ENCODE measurements at places on chromosomes 6 and 20.

DNA sequence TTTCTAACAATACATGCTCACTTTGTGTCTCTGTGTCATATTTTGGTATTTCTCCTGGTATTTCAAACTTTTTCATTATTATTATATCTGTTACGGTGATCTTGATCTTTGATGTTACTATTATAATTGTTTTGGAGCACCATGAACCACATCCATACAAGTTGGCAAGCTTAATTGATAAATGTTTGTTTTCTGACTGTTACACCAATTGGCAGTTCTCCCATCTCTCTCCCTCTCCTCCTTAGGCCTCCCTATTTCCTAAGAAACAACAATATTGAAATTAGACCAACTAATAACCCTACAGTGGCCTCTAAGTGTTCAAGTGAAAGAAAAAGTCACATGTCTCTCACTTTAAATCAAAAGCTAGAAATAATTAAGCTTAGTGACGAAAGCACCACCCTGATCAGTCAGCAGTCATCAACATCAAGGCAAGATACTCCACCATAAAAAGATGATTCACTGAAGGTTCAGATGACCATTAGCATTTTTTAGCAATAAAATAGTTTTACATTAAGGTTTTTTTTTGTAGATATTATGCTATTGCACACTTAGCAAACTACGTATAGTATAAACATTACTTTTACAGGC is 61.5 kb downstream of the IBTK start:
- no peak for DNase-seq

DNA sequence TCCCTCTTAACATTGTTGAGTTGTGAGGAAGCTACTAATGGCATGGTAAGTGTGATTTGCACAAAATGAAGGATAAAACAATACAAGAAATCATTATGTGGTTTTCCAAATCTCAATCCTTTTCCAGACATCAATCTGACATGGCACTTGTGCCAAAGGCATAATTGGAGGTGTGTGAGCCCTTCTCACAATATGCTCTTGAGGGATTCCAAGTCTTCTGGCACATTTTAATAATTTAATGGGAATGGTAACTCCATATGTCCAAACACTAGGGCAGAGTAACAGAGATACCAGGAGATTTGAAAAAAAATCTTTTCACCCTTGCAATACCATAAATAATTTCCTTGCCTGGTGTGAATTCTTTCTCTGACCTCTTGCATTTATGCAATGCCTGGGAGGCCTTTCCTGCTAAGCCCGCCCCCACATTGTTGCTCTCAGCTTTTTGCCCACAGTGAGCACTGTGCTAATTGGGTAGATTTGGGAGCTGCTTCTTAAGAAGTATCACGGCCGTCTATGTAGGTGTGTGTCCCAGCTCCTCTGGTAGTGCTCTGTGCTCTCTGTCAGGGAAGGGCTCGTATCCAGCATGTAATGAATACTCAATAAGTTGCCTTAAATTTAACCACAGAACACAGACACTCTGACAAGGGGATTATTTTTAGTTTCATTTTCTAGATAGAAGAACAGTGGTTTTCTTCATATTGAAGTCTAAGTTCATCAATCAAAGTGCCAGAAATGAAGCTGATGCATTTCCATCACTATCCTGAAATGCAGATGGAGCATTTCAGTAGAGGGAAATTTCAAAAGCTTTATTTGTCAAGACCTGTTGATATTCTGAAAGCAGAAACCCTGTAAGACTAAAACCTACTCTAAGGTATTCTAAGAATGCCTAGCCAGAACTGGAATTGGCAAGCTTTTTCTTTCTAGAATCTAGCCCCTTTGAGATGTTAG is 54.4 kb upstream of the CEP85L start:
- DNase-seq: peak; percentile 62

GRCh38 chr6:42128460-42129359 is 13.7 kb downstream of the C6orf132 start:
- DNase-seq: no peak

DNA sequence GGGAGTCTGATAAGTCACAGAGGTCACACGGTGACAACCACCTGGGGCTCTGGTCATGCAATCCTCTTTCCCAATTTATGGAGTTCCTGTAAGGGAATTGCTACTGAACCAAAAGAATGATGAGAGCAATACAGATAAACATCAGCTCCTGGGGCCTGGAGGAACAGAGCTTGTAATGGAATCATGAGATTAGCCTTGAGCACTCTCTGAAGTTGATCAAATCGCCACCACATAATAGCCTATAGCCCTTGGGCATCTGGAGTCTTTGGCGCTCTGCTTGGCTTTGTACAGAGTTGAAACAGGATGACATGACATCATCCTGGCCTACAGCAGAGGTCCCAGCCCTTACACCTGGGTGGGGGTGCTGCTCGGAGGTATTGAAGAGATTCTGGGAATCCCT is 154.3 kb upstream of the DTNBP1 start:
- no peak for DNase-seq

- DNase-seq: no peak
These were observed 400 bp downstream of the PAK1IP1 start for GRCh38 chr6:10695086-10695657.

GRCh38 chr6:4606821-4607704 is 169.1 kb upstream of the CDYL start:
- no peak for DNase-seq

DNA sequence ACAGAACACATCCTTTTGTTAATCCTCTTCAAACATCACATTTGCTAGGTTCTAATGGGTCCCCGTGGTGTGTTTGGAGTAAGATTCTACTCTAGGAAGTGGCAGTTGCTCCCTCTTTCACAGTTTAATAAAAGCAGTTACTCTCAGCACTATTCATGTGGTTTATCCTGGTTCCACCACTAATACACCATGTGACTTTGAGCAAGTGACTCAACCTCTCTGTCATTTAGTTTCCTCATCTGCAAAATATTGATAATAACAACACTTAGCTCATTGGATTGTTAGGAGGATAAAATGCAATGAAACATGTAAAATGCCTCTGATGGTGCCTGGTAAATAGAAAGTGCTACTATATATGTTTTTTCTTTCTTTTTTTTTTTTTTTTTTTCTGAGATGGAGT is 488.0 kb upstream of the NOX3 start:
- no peak for DNase-seq

GRCh38 chr20:57508381-57508780 is 16.6 kb downstream of the CTCFL start:
- no peak for DNase-seq

DNA sequence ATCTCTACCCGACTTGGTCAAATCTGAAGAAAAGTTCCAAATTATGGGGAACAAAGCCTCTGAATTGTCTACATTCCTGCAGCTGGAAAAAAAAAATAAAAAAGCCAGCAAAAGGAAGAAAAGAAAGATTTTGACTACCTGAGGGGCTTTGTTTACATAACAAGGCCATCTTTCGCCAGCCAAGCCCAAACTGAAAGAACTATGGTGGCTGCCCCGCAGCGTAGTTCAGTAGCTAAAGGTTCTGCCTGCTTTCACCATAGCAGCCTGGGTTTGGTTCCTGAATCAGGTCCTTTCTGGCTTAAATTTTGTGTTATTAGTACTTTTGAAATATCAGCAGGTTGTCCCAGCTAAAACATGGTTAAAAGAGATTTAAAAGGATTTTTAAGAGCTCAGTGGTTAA is 35.4 kb downstream of the ZNF133 start:
- no peak for DNase-seq

GRCh38 chr20:2804041-2804828 is 3.8 kb upstream of the CPXM1 start:
- no peak for DNase-seq

DNA sequence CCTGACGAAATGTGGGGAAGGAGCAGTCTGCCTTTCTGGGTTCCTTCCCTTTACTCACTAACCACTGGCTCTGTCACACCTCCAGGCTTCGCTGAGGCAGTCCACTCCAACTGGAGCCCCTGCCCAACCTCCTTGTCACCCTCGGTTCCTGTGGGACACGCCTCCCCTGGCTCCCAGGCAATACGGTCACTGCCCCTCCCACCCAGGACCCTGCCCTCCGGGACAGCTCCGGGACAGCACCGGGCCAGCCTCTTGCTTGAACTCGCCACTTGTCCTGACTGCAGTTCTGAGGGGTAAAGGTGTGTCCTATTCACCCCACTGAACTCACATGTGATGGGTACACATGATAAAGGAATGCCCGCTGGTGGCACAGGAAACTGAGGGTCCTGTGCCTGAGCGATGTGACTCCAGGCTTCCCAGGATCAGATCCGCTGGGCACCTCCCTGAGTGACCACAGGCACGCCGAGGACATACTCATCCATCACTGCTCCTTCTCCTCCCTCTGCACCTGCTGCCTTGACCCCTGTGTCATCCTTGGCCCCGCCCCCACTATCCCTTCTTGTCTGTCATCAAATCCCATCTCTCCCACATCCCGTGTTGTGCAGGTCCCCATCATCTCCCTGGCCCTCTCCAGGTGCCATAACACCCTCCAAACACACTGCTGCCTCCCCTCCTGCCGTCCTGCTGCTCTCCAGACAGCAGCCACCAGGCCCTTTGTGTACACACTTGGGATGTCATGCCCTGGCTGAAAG is 7.9 kb downstream of the SDCBP2 start:
- no peak for DNase-seq

DNA sequence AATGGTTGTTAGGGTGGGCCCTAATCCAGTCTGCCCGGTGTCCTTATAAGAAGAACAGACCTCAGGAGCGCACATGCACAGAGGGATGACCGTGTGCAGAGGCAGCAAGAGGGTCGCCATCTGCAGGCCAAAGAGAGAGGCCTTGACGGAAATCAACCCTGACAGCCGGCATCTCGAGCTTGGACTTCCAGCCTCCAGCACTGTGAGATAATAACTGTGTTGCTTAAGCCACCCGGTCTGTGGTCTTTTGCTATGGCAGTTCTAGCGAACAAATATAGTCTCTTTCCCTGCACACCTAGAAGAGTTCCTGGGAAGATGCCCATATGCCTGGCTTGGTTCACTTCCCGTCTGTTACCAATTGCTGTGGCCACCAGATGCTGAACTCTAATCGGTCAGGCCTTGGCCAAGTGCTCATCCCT is 35.3 kb upstream of the PTGIS start:
- DNase-seq: no peak

DNA sequence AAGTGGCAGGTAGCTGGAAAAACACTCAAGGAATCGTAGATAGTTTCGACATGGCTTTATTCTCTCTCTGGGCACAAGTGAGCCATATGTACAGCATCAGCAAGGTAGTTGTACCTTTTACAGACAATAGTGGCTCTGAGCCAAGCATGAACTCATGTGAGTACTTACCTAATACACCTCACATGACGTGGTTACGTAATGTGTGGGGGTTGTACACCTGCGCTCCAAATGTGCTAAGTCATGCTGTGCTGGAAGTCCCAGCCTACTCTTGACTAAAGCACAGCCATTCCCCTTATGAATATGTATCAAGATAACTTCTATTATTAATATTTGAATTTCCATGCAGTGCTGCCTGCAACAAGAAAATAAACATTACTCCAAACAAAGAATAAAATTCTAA is 78.8 kb upstream of the HMGN3 start:
- DNase-seq: no peak

DNA sequence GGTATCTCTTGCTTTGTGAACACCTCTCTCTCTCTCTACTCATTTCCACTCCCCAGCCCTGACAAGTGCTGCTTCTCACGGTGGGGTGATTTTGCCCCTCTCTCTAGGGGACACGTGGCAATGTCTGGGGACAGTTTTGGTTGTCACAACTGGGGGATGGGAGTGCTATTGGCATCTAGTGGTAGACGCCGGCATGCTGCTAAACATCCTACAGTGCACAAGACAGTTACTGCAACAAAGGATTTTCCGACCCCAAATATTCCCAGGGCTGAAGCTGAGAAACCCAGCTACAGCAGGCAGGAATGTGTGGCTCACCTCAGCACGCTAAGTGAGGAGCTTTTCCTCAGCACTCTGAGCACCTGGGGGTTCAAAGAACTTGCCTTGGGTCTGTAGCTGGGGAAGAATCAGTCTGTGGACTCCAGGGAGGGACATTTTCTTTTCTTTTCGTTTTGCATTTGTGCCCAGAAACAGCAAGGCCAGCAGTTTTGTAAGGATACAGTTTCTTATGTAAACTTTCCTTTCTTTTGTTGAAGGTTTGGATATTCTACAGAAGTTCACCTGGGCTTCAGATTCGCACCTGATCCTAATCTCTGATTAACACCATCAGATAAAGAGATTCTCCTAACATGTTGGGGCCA is 246.9 kb upstream of the ZFP64 start:
- DNase-seq: no peak

DNA sequence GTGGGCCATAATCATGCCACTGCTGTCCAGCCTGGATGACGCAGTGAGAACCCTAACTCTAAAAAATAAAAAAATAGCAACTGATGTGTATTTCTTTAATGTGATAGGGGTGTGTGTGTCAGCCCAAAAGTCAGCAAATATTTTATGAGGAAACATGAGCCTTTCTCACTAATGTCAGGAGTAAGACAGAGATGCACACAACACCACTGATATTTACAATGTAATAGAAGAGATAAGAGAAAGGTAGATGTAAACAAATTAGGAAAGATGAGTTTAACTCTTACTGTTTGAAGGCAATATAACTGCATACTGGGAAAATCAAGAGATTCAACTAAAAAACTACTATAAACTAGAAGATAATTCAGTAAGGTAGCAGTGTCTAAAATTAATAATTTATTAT is 100.0 kb upstream of the BEND3 start:
- no peak for DNase-seq

DNA sequence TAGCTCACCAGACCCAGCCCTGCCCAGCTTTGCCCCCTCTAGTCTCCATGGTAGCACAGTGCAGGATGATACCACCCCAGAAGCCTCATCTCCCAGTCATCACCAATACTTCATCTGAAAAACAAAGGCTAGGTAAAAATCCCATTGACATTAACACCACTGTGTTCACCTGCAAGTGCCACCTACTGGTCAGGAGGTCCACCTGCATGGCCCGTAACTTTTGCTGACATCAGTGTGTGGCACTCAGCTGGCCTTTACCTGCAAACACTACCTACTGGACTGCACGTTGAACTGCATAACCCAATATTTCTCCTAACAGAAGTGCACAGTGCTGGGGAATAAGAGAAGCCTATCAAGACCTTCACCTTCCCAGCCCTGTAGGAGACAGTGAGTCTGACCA is 234.7 kb upstream of the ADGRB3 start:
- no peak for DNase-seq

GRCh38 chr20:3753098-3753497 is 14.5 kb downstream of the ADISSP start:
- peak; percentile 61 for DNase-seq

DNA sequence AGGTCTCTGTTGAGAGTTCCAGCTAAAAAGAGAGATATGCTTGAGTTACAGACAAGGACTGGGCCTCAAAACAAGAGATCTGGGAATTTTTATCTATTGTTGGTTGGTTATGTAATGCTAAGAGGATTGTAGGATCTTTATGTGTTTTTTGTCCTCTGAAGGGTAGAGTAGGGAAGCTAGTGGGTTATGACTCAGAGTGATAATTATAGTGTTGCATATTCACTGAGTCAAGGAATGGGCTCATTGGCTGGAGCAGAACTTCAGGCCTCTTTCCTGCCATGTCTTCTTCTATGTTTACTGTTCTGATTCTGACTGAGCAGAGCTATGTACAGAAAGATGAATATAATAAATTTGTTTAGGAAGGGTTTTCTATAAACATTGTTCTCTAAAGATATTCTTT is 66.1 kb upstream of the NOX3 start:
- no peak for DNase-seq
